ENCODE measurements at places on chromosomes 12 and 14.
A peak's percentile ranks its signal among the peaks of the same experiment; 100 is the strongest.

GRCh38 chr14:51573607-51574006, 78.1 kb upstream of the FRMD6 start:
- no peak for DNase-seq

DNA sequence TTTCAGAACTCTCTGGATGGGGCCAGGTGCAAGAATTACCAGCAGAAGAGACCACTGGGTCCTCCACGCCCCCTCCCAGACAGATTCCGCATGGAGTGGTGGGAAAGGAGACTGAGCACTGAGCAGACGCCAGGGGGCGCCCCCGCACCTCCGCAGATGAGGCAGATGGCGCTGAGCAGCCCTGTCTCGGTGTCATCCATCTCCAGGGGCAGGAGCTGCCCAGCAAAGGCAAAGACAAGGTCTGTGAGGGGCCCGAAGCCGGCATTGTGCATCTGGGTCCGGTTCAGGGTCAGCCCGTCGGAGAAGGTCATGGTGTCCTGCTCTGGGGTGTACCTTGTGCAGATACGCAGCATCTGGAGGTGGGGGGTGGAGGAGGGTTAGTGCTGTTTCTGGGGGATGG, 6.3 kb upstream of the ITGB7 start:
- peak; percentile 75 for DNase-seq

DNA sequence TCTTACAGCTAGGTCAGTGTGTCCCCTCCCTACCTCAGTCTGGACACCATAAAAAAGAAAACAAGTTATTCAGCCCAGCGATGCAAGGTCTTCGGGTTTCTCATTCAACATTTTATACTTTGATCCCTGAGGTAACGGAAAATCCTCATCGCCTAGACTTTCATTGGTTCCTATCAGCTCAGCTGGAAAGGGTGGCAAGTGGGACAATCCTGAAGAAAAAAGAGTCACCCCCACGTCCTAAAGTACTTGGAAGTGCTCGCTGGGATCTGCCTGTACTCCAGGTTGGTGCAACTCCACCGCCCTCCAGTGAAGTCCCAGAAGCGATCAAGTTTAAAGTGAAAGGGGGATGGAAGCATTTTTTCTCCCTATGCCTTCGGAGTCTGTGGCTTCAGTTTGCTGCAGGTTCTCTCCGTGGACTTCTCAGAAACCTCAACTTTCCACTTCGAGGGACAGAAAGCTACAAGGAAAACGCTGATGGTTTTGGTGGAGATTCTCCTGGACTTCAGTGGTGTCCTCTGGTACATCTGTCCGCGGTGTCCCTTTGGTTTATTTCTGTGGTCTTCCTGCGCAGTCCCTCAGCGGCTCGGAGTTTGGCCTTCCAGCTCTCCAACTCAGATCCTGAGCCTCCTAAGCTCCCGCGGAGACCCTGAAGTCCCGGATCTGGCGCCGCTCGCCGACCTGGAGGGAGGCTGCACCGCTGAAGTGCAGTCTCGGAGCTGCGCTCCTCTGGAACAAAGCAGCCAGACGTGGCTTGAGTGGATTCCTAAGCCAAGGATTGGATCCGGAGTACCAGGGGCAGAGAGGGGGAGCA, 1.8 kb upstream of the LRFN5 start:
- no peak for DNase-seq

DNA sequence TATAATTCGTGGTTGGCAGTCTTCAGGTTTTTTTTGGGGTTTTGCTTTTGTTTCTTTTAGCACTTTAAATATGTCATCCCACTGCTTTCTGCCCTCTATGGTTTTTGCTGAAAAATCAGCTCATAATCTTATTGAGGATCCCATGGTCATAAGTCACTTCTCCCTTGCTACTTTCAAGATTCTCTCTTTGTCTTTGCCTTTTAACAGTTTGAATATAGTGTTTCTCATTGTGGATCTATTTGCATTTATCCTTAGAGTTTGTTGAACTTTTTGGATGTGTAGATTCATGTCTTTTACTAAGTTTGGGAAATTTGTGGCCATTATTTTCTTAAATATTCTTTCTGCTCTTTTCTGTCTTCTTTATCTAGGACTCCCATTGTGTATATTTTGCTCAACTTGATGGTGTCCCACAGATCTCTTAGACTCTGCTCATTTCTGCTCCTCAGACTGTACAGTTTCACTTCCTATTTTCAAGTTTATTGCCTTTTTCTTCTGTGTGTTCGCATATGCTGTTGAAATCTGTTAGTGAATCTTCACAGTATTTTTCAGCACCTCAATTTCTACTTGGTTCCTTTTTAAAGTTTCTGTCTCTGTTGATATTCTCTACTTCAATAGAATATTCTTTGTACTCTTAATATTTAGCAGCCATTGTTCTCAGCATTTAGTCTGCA, 70.8 kb downstream of the WNK1 start:
- DNase-seq: no peak

DNA sequence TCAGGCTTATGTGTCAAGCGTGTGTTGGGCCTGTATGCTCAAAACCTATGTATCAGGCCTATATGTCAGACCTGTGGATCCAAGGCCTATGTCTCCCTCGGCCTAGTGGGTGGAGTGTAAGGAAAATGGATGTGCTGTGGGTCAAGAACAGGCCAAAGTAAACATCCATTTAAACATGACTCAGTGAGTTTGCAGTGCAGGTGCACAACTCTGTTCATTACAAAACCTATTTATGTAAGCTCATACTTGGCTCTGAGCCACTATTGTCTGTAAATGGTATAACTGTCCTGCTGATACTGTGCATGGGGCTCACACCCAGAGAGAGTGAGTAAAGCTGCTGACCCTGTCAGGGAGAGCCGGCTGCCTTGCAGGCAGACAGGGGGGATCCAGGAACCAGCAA, 249.7 kb upstream of the AVPR1A start:
- DNase-seq: no peak

GRCh38 chr12:97835541-97835940, 372.9 kb downstream of the RMST start:
- DNase-seq: no peak

DNA sequence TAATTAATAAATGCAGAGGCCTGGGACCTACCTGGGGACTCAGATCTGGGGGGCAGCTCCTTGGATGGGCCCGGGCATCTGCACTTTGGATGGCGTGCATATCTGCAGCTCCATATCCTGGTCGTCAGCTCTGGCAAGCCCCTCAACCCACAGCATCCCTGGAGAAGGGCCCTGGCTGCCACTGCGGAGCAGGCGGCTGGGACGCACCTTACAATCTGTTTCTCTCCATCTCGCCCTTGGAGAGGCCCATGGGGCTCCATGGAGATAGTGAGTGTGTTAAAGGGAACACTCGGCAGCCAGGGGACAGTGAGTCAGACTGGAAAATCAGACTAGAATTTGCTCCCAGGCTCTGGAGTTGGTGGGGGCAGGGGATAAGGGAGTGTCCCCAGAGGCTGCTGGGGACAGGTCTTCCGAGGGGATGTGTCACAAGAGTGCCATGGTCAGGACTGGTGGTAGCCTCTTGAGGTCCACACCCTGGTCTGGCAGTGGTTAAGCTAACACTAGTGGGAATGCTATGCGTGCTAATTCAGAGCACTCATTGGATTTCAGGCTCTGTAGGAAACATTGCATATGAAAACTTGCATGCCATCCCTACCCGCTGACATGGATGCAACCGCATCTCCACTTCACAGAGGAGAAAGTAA, 21.5 kb downstream of the RFLNA start:
- DNase-seq: no peak
